Camera-type eye (tissue), 1 donor: ENCODE measurements at places on chromosomes 3 and 15. TPM values are rescaled to one million over a fixed set of nuclear protein-coding genes. Genes with fewer than 3 reads are reported as not detected.

The C2CD4B gene
- total RNA-seq, result 5.7 TPM

The KCNMB3 gene
- total RNA-seq, result 4.9 TPM

The PPM1M gene
- 10.6 TPM for total RNA-seq

The ST8SIA2 gene
- 18.9 TPM for total RNA-seq
